ENCODE measurements at places on chromosomes 16 and 17. TPM values are rescaled to one million over a fixed set of nuclear protein-coding genes. Genes with fewer than 3 reads are reported as not detected.

Gene CCL4
- total RNA-seq, result not detected

DNA sequence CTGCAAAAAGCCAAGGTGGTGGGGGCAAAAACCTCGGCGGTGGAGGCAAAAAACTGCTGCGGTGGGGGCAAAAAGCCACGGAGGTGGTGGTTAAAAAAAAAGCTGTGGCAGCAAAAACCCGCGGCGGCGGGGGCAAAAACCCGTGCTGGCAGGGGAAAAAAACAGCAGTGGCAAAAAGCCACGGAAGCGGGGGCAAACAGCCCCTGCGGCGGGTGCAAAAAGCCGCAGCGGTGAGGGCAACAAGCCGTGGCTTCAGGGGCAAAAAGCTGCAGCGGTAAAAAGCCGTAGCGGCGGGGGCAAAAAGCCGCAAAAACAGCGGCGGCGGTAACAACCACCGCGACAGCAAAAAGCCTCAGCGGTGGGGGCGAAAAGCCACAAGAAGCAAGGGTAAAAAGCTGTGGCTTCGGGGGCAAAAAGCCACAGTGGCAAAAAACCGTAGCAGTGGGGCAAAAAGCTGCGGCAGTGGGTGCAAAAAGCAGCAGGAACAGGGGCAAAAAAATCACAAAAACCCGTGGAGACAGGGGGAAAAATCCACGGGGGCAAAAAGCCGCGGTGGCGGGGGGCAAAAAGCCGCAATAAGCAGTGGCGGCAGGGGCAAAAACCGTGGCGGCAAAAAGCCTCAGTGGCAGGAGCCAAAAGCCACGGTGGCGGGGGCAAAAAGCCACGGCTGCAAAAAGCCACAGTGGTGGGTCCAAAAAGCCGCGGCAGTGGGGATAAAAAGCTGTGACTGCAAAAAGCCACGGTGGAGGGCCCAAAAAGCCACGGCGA is 193.7 kb downstream of the SHCBP1 start:
- H3K27ac ChIP-seq, result no peak overlapping the region
- no peak overlapping the region for H3K4me3 ChIP-seq
- no peaks in the 10 kb centered on the region for H3K36me3 ChIP-seq
- no peaks in the 10 kb centered on the region for H3K4me1 ChIP-seq

- no peak overlapping the region for H3K4me3 ChIP-seq
- DNase-seq, result no peak
These were observed 1.4 kb upstream of the PMP22 start for GRCh38 chr17:15266325-15267125.

- H3K27me3 ChIP-seq, result no peaks in the 10 kb centered on the region
- no peaks in the 10 kb centered on the region for H3K36me3 ChIP-seq
- no peaks in the 10 kb centered on the region for H3K4me1 ChIP-seq
- no peak for DNase-seq
- H3K4me3 ChIP-seq, result no peak overlapping the region
These were observed 196.3 kb downstream of the AXIN2 start for GRCh38 chr17:65365169-65365568.

Gene AATF
- total RNA-seq, result 57.8 TPM

GRCh38 chr17:43683928-43684653 is 22.4 kb upstream of the MEOX1 start:
- H3K4me3 ChIP-seq, result no peak overlapping the region
- no peak for DNase-seq
- H3K36me3 ChIP-seq, result no peaks in the 10 kb centered on the region
- H3K27ac ChIP-seq, result no peak overlapping the region
- H3K4me1 ChIP-seq, result no peaks in the 10 kb centered on the region
- H3K27me3 ChIP-seq, result no peaks in the 10 kb centered on the region

GRCh38 chr16:53415504-53415903 is 18.8 kb upstream of the RBL2 start:
- H3K4me3 ChIP-seq, result no peak overlapping the region
- H3K4me1 ChIP-seq, result no peaks in the 10 kb centered on the region
- no peak overlapping the region for H3K27ac ChIP-seq
- DNase-seq, result no peak
- no peaks in the 10 kb centered on the region for H3K27me3 ChIP-seq

Gene LDAF1
- 30.7 TPM for total RNA-seq

DNA sequence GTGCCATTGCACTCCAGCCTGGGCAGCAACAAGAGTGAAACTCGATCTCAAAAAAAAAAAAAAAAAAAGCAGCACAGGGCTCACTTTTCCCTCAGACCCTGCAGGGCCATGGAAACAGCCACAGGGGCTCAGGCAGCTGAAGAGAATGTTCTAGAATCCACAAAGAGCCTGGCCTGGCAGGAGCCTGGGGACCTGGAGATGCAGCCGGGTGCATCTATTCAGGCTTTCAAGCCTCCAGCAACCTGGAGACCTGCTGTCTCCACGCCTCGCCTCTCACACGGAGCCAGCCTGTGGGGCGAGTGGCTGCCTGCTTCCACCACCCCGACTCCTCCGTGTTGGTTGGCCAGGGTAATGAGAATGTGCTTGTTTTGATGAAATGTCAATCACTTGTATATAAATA is 44.0 kb upstream of the MEAK7 start:
- no peak for DNase-seq
- H3K4me1 ChIP-seq, result peaks cover 4% of the 10 kb centered on the region
- H3K27ac ChIP-seq, result peak overlapping the region; percentile 80

GRCh38 chr17:75734674-75735294 is 13.5 kb downstream of the ITGB4 start:
- DNase-seq, result peak; percentile 48
- H3K4me1 ChIP-seq, result no peaks in the 10 kb centered on the region
- H3K27ac ChIP-seq, result peak overlapping the region; percentile 46

- H3K27ac ChIP-seq, result no peak overlapping the region
- H3K27me3 ChIP-seq, result no peaks in the 10 kb centered on the region
- DNase-seq, result no peak
- no peaks in the 10 kb centered on the region for H3K4me1 ChIP-seq
These were observed 1483.7 kb upstream of the GOT2 start for GRCh38 chr16:60217787-60218186.

DNA sequence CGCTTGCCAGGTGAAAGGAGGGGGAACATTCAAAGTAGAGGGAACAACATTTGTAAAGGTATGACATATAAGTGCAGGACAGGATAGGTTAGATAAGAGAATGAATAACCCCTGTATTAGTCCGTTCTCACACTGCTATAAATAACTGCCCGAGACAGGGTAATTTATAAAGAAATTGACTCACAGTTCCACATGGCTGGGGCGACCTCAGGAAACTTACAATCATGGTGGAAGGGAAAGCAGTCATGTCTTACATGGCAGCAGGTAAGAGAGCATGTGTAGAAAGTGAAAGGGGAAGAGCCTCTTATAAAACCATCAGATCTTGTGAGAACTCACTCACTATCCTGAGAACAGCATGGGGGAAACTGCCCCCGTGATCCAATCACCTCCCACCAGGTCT is 223.8 kb downstream of the SOX9 start:
- no peaks in the 10 kb centered on the region for H3K27me3 ChIP-seq
- no peak for DNase-seq
- no peak overlapping the region for H3K4me3 ChIP-seq
- no peaks in the 10 kb centered on the region for H3K4me1 ChIP-seq
- H3K27ac ChIP-seq, result no peak overlapping the region

DNA sequence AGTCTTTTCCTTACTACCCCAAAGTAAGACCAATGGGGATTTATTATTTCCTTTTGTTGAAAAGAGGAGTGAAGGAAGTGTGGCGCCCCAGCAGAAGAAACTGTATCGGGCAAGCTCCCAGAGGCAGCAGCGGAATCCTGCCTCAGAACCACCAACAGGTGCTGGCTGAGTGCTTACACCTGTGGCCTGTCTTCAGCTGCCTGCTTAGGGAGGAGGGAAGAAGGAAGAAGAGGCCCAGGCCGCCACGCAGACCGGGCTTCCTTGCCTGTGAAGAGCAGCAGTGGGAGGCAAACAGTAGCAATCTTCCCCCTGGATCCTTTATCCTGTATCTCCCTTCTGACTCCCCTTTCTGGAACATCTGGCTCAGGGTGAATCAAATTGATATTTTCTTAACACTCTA is 134.7 kb downstream of the AATF start:
- no peak for DNase-seq
- no peak overlapping the region for H3K4me3 ChIP-seq
- no peak overlapping the region for H3K27ac ChIP-seq
- H3K4me1 ChIP-seq, result no peaks in the 10 kb centered on the region
- no peaks in the 10 kb centered on the region for H3K36me3 ChIP-seq
- no peaks in the 10 kb centered on the region for H3K27me3 ChIP-seq

GRCh38 chr17:69809331-69809730 is 265.7 kb upstream of the KCNJ16 start:
- DNase-seq, result no peak
- no peak overlapping the region for H3K4me3 ChIP-seq
- H3K36me3 ChIP-seq, result no peaks in the 10 kb centered on the region
- no peaks in the 10 kb centered on the region for H3K27me3 ChIP-seq
- H3K27ac ChIP-seq, result no peak overlapping the region

GRCh38 chr17:46922487-46922803 is 515 bp upstream of the GOSR2 start:
- H3K4me1 ChIP-seq, result no peaks in the 10 kb centered on the region
- no peak for DNase-seq
- H3K27ac ChIP-seq, result peak overlapping the region; percentile 94
- no peaks in the 10 kb centered on the region for H3K27me3 ChIP-seq

- H3K4me1 ChIP-seq, result no peaks in the 10 kb centered on the region
- no peaks in the 10 kb centered on the region for H3K27me3 ChIP-seq
These were observed 50.7 kb downstream of the NUP93 start for GRCh38 chr16:56780646-56781045.

DNA sequence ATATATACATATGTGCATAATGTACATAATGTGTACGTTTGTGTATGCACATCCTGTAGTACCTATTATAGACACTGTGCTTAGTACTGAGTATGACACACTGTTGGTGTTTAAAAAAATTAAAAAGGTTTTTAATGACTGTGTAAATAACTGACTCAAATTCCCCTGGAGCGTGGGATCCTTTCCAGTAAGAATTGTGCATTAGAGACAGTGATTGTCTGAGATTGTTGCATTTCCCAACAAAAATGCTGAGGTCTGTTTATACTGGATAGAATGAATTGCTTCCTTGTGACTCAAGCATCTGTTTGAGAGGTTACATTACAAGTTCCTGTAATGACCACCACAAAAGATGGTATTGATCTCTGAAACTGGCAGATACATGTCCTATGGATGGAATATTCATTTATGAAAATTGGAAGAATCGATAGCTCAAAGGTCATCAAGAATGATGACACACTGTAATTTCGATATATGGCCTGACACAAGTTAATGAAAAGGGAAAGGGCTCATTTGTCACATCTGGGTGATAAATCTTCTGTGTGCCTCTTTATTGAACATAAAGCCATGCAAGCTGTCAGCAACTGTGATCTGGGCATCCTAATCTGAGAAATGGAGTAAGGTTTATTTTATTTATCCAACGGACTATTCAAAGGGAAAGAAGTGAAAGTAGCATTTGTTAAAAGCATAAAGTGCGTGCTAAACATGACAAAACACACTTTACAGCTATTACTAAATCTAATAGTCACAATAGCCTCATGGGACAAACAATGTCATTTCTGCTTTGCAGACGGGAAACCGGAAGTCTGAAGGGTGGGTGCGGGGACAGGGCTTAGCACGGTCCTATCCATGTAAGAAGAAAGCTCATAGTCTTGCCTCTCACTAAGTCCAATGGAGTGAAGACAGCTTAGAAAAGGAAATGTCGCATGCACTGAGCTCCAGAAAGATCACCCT is 228.8 kb downstream of the CDH11 start:
- H3K27me3 ChIP-seq, result no peaks in the 10 kb centered on the region
- DNase-seq, result no peak
- H3K4me1 ChIP-seq, result no peaks in the 10 kb centered on the region
- no peak overlapping the region for H3K4me3 ChIP-seq
- no peaks in the 10 kb centered on the region for H3K36me3 ChIP-seq

Gene CMTM1
- total RNA-seq, result not detected

DNA sequence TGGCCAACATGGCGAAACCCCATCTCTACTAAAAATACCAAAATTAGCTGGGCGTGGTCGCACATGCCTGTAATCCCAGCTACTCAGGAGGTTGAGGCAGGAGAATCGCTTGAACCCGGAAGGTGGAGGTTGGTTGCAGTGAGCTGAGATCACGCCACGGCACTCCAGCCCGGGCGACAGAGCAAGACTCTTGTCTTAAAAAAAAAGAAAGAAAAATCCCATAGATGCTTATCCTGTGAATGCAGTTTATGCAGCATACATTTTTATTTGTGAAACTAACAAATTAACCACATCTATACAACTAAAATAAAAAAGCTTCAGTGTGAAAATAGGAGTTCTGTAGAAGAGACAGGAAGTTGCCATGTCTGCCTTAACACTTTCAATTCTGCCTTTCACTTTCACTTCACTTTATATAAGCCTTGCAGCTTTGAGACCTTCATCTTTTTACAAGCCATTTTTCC is 7.1 kb downstream of the IGSF6 start:
- H3K4me3 ChIP-seq, result peak overlapping the region; percentile 10
- H3K36me3 ChIP-seq, result no peaks in the 10 kb centered on the region
- DNase-seq, result peak; percentile 61
- no peaks in the 10 kb centered on the region for H3K27me3 ChIP-seq
- H3K27ac ChIP-seq, result peak overlapping the region; percentile 64

Gene CCDC200
- total RNA-seq, result not detected

Gene ETV4
- 20.2 TPM for total RNA-seq

DNA sequence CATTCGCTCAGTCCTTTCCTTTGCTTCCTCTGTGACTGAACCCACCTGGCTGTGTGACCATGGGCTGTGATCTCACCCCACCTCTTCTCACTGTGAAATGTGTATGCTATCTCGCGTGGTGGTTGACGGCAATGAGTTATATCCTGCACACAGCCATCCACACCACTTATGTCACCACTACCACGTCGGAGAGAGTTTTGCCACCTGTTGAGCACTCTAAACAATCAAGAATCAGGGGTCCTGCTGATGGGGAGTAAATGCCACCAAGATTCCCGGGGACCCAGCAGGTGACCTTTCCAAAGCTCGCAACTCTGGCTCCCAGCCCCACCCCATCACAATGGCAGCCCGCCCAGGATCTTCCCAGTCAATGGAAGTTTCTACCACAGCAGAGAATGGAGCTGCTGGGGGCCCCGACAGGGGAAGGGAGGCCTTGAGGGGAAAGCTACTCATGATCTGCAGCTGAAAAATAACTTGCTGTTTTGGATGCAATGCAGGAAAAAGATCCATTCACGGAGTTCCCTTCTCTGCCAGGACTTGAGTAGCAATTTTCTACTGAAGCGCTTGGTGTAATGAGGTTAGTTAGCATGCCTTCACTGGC is 26.2 kb upstream of the RCVRN start:
- H3K27ac ChIP-seq, result no peak overlapping the region
- H3K4me3 ChIP-seq, result no peak overlapping the region
- H3K36me3 ChIP-seq, result no peaks in the 10 kb centered on the region
- no peaks in the 10 kb centered on the region for H3K27me3 ChIP-seq

DNA sequence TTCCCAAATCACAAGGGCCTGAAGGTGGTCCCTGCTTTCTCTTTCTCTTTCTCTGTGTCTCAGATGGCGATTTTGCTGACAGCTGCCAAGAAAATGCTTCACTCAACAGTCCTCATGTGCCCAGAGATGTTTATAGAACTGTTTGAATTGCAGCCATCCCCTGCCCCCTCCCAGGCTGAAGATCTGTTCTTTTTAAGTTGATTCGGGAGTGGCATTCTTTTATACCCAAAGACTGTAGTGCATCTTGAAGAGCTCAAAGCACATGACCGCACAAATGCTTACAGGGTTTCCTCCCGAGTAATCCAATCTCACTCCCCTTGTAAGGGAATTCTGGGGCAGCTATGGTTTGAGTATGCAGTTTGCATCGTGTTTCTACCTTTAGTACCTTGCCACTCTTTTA is 75.7 kb downstream of the SEC14L1 start:
- H3K27ac ChIP-seq, result no peak overlapping the region
- no peak overlapping the region for H3K4me3 ChIP-seq
- no peak for DNase-seq
- no peaks in the 10 kb centered on the region for H3K27me3 ChIP-seq

Measured in Peyer's patch (tissue), 4 donors.